A673 (cell line): ENCODE measurements at places on chromosomes 13 and 19. TPM values are rescaled to one million over a fixed set of nuclear protein-coding genes. Genes with fewer than 3 reads are reported as not detected.
A peak's percentile ranks its signal among the peaks of the same experiment; 100 is the strongest.

Gene DAND5
- 0.17 TPM in 2 replicates for total RNA-seq

Gene SERPINE3
- not detected in 2 replicates for total RNA-seq

Gene TMEM272
- total RNA-seq: 0.22 TPM in 1 of 2 replicates, not detected in the other

Gene KL
- total RNA-seq: 1.1 and 1.5 TPM in 2 replicates

Gene TEX26
- total RNA-seq: not detected in 2 replicates

Gene UBXN6
- total RNA-seq: 49.1 and 56.1 TPM in 2 replicates

Gene CNN1
- total RNA-seq: 0.60 TPM in 1 of 2 replicates, not detected in the other

Gene FOXO1
- 2.9 and 3.0 TPM in 2 replicates for total RNA-seq

Gene PINLYP
- 14.3 and 15.6 TPM in 2 replicates for total RNA-seq

Gene CTXN1
- total RNA-seq: 71.7 and 85.5 TPM in 2 replicates

Gene ZNF17
- total RNA-seq: 13.1 and 19.2 TPM in 2 replicates

DNA sequence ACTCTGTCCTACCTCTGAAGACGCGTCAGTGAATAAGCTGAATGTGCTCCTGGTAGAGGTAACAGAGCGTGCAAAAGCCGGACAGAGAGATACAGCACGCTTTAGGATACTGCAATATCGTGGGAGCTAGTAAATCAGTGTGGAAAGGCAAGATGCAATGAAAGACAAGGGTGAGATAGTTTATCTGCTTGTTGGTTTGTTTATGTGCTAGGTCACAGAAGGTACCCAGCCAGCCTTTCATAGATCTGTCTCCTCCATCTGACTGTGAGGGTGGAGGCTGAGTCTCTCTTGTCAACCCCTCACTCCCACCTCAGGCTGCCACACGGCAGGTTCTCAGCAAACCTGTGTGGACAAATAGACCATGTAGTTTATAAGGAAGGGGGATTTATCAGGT, 904 bp upstream of the GIPC1 start:
- DNase-seq: no peak

DNA sequence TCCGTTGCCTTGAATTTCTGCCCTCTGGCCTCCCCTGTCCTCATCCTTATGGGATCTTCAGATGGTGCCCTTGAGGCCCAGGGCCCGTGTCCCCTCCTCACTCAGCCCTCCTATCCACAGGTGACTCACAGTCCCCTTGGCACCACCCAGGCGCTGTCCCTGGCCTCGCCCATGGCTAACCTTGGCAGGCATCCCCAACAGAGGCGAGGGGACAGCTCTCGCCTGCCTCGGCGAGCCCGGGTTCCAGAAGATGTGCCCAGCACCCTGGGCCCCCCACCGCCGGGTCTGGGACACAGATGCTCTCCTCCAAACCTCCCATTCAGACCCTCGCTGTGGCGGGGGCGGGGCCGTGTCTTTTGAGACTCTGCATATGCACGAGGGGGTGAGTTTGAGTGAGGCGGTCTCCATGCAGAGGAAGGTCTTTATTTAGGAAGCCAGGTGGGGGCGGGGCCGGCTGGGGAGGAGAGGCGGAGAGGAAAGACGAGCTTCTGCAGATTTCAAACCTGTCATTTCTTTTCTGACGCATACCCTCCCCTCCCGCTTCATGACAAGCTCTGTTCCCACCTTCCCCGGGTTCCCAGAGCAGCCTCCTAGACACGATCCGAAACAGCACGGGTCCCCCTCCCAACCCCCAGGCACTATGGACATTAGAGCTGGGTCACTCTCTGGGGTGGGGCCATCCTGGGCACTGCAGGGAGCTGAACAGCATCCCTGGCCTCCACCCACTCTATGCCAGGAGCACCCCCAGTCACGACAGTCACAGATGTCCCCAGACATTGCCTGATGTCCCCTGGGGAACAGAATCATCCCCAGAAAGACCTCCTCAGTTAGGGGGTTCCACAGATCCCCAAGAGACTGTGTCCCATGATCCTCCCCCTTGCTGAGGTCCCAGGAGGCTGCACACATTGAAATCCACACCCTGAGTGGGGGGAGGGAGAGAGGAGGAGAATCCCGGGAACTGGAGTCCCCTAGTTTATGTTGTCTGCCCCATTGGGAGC, 48.5 kb downstream of the GNG7 start:
- no peak for DNase-seq

DNA sequence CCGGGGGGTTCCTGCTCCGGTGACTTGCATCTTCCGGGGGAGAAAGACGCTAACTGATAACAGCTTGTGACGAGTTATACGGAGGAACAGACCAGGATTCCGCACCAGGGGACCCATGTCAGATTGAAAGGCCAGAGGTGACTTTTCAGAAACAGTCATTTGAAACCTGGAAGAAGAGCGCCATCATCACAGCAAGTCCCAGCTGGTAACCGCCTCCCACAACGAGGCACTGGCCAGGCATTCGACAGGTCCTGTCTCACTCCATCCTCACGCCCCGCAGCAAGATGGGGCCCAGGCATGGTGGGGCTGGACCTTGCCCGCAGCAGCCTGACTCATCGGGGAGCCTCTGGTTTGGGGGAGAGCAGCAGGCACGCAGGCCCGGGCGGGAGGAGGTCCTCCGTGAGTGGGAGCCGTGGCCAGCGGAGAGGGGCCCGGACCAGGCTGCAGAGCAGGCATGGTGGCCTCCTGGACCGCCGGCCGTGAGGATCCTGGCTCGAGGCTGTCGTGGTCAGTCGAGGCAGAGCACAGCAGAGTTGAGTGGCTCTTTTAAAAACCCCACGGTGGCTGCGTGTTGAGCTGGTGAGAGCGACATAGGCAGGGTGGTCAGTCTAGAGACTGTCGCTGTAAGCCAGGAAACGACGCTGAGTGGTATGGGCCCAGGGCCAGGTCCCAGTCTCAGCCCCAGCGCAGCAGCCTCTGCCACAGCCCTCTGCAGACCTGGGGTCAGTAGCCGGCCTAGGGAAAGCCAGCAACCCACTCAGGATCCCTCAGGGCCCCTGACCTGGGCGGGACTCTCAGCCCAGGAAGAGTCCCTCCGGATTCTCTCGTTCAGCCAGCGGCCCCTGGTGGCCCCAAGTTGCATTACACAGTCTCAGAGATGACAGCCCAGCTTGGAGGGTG, 94.9 kb upstream of the MCF2L start:
- DNase-seq: peak; percentile 73

GRCh38 chr19:33514885-33515551, 6.6 kb downstream of the PEPD start:
- no peak for DNase-seq

DNA sequence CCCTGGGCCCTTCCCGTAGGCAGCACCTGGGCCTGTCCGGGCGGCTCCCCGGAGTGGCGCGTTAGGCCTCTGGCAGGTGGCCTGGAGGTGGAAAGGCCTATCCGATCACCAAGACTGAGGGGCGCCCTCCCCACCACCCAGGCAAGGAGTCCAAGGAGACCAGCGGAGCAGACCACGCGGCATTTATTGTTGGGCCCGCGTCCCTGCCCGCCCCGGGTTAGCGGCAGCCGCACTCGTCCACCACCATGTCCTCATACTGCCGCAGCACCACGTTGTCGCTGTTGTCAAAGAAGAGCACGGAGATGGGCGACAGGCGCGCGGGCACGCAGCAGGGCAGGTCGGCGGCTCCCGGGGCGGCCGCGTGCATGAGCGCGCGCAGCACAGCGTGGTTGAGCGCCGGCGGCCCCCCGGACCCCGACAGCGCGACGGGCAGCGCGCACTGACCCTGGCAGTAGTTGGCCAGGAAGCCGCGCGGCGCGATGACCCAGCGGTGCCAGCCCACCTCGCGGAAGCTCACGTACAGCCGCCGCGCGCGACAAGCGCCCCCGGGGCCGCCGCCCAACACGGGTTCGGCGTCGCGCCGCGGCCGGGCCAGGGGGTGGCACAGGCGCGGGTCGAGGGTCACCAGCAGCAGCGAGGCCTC, 27.5 kb downstream of the CERS1 start:
- DNase-seq: no peak

DNA sequence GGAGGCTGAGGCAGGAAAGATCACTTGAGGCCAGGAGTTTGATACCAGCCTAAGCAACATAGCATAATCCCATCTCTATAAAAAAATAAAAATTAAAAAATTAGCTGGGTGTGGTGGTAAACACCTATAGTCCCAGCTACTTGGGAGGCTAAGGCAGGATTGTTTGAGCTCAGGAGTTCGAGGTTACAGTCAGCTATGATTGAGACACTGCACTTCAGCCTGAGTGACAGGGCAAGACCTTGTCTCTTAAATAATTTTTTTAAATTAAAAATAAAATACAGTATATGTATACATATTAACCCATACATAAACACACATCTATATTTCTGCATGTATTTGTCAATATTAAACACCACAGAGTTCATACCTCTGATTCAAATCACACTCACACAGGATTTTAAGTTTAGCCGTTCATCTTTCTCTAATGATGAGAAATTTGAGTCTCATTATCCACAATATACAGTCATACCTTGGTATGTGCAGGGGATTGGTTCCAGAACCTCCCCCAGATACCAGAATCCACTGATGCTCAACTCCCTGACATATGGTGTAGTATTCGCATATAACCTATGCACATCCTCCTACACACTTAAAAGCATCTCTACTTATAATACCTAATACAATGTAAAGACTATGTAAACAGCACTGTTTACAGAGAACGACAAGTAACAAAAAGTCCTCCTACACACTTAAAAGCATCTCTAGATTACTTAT, 44.7 kb downstream of the PSPC1 start:
- no peak for DNase-seq

GRCh38 chr13:100602493-100603111, 14.0 kb upstream of the GGACT start:
- no peak for DNase-seq

GRCh38 chr19:14091813-14092462, 1.4 kb upstream of the SAMD1 start:
- DNase-seq: peak; percentile 50

DNA sequence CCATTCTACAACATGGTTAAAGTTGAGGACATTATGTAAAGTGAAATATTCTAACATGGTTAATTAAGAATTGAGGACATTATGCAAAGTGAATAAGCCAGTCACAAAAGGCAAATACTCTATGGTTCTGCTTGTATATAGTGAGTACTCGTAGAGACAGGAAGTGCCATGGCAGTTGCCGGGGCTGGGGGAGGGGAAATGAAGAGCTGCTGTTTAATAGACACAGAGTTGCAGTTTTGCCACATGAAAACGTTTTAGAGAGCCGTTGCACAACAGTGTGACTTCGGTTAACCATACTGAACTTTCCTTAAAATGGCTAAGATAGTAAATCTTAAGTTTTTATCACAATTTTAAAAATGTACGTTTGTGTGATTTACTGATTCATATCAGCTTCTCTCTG, 176.9 kb downstream of the SHISA2 start:
- peak; percentile 74 for DNase-seq

DNA sequence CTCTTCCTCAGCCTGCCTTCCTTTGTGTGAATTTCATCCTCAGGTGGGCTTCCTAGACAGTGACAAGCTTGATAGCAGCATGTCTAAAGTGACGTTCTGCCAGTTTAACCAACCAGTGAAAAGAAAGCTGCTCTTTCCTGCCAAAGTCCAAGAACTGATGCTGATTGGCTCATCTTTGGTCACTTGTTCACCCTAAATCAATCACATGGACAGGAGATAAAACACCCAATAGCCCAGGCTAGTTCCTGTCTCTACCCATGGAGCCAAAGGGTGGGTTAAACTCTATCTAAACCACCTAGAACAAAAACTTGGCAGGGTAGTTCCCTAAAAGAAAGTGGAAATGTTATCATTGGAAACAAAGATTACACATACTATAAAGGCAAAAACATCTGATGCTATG, 50.8 kb downstream of the GPALPP1 start:
- no peak for DNase-seq

DNA sequence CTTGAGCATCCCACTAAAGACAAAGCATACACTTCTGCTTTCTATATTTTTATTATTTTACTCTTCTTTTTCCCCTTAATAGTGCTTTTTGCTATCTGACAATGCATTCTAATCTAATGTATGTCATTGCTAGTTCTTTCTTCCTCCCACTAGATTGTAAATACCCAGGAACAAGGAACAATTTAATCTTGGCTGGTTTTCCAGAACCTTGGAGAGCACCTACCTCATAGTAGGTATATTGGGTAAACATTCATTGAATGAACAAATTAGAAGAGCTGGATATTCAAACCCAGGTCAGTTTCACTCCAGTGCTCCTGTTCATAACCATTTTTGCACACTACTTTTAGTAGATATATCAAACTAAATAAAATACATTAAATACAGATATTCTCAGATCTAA, 1617.6 kb upstream of the SLC10A2 start:
- no peak for DNase-seq

- no peak for DNase-seq
These were observed 10.6 kb upstream of the RAB20 start for GRCh38 chr13:110571896-110572777.

DNA sequence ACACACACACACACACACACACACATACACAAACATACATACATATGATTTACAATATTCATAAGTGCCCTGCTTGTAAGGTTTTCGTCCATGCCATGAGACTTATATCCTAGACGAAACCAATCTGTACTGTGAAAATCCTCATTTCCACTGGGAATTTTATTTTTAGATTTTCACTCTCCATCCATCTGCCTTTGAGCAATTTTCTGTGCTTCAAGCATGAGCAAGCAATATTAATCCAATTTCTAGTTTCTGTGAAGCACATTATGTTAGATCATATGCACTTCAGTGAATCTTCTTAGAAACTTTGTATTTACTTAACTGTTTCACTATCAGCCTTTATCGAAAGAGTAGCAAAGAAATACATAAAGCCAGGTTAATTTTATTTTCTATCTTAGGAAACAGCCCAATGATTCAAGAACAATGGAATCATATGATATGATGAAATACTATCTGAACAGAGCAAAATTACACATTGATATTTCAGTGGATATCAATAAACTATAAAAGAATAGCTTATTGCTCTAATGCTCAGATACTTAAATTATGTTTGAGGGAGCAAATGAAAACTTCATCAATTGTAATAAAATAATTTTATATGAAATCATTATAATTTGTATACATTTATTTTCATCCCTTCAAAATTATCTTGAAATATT, 1100.7 kb upstream of the MIR17HG start:
- no peak for DNase-seq

DNA sequence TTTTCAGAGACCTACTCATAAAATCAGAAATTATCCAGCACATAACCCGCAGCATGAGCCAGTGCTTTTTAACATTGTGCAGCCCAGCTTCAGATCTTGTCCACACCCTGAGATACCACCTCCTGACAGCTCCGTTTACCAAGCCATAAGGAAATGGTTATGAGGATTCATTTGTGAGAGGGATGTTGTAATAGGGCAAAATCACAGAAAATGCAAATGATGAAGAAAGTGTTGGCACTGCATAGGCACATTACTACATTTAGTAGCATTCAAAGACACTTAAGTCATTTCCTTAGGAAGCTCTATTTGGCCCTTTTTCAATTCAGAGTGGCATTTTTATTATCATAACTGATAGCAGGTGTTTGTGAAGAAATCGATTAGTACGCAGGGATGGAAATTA, 277.5 kb downstream of the DNAJC15 start:
- peak; percentile 97 for DNase-seq

DNA sequence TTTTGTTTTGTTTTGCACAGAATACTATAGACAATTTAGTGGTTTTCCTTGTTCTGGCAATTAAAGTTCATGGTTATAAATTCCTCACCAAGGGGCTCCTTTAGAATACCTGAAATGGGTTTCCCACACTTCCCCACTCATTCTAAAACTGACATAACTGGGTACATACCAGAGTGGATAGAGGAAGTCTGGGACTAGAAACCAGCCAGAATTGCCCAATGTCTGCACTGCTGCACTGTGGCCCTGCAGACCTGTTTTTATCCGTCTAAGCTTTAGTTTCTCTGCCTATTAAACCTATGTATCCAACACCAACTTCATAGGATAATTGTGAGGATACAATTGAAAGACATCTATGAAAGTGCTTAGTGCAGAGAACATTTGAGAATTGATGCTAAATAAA, 498.6 kb downstream of the KCTD12 start:
- no peak for DNase-seq
